NCI-H1048 (cell line): ENCODE measurements at places on chromosomes 16 and 17.

DNA sequence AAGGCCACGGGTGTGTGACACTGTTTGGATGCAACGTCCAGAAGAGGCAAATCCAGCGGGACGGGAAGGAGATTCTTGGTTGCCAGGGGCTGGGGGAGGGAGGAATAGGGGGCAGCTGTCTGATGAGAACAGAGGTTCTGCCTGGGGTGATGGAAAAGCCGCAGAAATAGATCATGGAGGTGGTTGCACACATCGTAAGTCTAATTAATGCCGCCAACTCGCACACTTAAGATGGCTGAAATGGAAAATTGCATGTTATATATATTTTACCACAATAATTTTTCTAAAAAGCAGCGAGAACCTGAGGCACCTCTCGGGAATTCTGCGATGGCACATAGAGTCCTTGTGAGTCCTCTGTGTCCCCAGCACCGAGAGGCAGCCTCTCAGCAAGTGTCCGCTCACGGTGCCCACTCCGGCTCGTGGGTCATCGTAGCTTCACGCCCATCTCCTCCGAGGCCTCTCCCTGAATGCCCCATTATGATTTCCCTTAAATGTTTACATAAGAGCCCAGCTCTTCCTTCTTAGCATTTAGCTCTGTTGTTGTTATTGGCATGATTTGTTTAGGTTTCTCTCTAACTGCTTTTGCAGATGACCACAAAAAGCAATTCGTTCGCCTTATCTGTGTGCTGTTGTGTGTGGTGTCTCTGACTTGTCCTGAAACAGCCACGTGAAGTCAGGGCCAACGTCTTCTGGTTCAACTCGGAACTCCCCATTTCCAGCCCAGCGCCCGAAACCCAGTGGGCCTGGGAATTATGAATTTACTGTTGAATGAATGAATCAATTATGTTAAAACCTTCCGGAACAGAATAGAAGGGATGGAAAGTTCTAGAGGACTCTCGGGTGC, 7.7 kb downstream of the WFDC1 start:
- DNase-seq = no peak

DNA sequence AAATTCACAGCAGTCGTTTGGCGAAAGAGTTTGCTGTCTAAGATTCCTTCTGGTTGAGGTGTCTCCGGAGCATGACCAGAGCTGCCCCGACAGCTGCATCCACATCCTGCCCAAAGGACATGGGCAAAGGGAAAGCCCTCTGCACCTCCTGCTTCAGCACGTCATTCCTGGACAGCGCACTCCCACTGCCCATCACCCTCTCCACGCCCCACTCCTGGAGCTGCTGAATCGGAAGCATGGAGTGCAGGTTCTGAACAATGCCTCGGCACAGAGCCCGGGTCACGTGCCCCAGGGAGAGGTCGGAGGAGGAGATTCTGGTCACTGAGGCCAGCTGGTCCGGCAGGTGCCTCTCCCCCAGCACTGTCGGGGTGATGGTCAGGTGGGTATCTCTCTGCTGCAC, 1.3 kb upstream of the TRPV1 start:
- DNase-seq = no peak

DNA sequence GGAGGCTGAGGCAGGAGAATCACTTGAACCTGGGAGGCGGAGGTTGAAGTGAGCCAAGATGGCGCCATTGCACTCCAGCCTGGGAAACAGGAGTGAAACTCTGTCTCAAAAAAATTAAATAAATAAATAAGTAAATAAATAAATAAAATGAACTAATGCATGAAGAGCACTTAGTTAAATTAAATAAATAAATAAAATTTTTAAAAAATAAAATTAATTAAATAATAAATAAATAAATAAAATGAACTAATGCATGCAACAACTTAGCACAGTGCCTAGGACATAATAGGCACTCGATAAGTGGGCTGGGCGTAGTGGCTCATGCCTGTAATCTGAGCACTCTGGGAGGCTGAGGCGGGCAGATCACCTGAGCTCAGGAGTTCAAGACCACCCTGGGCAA, 15.6 kb upstream of the CEP20 start:
- no peak for DNase-seq

GRCh38 chr16:49734331-49734730, 121.6 kb downstream of the ZNF423 start:
- no peak for DNase-seq

DNA sequence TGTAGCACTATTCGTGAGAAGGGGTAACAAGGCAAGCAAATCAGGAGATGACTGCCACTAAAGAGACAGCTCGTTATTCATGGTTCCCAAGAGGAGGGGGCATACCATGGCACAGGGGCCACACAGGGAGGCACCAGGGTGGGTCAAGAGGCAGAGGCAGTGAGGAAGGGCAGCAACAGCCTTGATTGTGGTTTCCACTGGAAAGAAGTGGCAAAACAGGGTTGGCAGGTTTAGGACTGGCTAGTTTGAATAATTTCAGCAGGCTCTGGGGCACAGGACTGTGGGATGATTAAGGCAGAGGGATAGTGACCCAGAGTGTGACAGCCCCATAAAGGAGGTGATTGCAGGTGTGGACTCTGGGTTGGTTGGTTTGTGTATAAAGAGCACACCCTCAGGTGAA, 188.9 kb downstream of the CBLN1 start:
- DNase-seq = no peak

DNA sequence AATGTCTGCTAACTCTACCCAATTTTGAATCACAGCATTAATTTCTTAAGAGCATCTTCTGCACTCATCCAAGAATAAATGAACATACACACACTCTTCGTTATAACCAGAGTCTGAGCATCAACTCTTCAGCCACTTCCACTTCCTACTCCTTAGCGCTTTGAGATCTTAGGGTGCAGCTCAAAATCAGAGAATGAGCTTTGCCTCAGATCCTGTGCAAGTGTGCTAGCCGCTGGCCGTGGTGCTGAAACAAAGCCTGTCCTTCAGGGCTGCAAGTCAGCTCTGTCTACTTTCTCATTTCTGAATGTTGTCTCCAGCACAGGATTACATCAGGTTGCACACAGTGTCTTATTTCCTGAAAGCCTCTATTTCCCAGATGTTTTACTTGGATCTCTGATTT, 165.4 kb downstream of the AIPL1 start:
- no peak for DNase-seq

GRCh38 chr17:77859035-77859810, 99.3 kb upstream of the TNRC6C start:
- DNase-seq = no peak

- DNase-seq = no peak
Observed at GRCh38 chr17:49548051-49548505, 27.6 kb upstream of the NXPH3 start.

- no peak for DNase-seq
Observed at GRCh38 chr16:86794216-86794864, 216.0 kb downstream of the FOXL1 start.

- DNase-seq = no peak
Observed at GRCh38 chr17:40588552-40588951, 23.3 kb upstream of the CCR7 start.

- no peak for DNase-seq
Observed at GRCh38 chr17:50359005-50359699, 13.2 kb downstream of the XYLT2 start.

DNA sequence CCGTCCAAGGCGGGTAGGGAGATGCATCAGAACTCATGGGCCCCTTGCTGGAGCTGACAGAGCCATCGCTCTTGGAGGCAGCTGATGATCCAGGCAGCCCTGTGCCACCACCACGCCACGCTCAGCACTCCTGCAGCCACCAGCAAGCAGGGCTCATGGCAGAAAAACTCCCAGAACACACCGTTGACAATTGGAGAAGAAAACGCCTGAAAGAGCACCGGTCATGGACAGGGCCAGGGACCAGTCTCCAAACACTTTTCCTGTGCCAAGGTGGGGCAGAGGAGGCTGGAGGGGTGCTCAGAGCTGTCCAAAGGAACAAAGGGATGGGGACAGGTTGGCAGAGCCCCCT, 132.2 kb downstream of the FOXL1 start:
- DNase-seq = no peak

- DNase-seq = no peak
Observed at GRCh38 chr17:45825792-45826191, 18.9 kb upstream of the SPPL2C start.

GRCh38 chr17:56148333-56148732, 4.9 kb upstream of the ANKFN1 start:
- no peak for DNase-seq

DNA sequence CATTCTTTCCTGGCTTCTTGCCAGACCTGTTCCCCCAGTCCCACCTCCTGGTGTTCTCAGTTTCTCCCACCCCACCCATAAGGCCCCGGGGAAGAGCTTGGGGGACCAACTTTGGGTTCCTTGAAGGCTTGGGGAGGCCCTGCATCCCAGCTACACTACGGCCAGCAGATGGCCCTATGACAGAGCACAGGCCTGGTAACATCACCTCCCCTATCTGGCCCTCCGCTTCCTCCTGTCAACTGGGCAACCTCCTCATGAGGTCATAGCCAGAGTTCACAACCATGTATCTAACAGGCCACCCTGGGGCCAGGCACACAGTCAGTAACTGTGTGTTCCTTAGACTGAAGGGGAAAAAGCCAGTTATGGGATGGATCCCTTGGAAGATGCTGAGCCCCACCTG, 31.4 kb downstream of the MYO15A start:
- DNase-seq = no peak

- no peak for DNase-seq
Observed at GRCh38 chr17:30304778-30305177, 13.0 kb upstream of the BLMH start.

DNA sequence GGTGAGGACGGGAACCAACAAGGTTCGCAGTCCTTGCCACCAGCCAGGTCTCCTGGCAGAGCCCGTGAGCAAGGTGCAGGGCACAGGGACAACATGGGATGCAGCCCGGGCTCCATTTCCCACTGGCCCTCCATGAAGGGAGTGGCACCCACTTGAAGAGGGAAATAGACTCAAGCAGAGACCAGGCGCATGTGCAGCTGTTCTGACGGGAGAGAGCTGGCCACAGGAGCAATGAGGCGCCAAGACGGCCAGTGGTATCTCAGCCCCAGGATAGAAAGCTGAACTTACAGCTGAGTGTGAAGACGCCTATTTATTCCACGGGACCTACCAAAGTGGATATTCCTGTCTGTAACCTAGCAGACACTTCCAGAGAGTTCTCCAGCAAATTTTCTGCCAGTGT, 8.2 kb upstream of the FOXJ1 start:
- DNase-seq = no peak

- DNase-seq = no peak
Observed at GRCh38 chr16:84295203-84295860, 654 bp downstream of the WFDC1 start.

GRCh38 chr17:11944587-11944986, 52.7 kb downstream of the ZNF18 start:
- no peak for DNase-seq

DNA sequence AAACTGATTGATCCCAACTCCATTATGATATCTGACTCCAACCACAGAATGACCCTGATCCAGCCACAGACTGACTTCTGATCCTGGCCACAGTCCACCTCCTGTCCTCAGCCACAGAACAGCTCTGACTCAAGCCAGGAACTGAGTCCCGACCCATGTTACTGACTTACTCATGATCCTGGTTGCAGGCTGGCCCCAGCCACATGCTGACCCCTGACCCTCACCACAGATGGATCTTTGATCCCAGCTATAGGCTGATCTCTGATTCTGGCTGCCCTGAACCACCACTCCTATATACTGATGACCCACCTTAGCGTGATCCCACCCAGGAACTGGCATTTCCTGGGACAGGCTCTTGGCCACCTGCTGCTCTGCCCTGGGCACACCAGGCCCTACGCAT, 32.2 kb upstream of the IL21R start:
- no peak for DNase-seq

DNA sequence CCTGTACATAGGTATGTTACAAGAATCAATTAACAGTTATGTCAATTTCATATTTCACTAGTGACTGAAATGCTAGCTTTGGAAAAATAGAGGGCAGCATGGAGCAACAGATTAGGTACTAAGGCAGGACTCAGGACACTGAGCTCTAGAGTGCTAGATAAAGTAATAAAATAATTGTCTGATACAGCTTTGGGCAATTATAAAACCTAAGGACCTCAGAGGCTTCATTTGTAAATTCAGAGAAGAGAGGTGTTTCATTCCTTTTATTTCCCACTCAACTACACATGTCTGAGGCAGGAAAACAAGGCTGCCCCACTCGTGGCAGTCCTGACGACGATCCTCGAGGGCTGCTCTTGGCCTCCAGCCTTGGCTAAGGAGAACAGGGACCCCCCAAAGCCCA, 81.5 kb downstream of the CA4 start:
- DNase-seq = no peak

- DNase-seq = no peak
Observed at GRCh38 chr17:64781810-64782555, 119.9 kb upstream of the SMURF2 start.

- DNase-seq = no peak
Observed at GRCh38 chr17:50222922-50223321, 21.5 kb upstream of the COL1A1 start.

GRCh38 chr17:50026837-50027171, 29.1 kb upstream of the ITGA3 start:
- no peak for DNase-seq
